ENCODE measurements at places on chromosomes 6 and 20.

- DNase-seq: no peak
Observed at GRCh38 chr6:154861825-154862224, 128.6 kb downstream of the SCAF8 start.

DNA sequence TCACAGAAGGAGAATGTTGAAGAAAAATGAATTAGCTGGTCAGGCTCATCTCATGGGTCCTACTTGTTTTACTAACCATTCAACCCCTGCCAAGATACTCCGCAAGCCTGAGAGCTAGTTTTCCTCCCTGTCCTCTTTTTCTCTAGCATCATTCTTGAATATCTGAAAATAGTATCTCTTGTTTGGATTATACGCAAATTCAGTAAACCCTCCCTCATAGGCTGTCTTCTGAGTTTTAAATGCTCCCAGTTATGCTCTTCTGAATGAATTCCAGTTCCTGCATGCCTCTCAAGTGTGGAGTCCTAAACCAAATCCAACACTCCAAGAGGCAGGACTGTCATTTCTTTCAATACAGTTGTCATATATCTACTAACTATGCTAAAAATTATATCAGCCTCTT is 99.6 kb downstream of the COL21A1 start:
- no peak for DNase-seq

- peak; percentile 67 for DNase-seq
Observed at GRCh38 chr6:85865420-85866369, 223.0 kb upstream of the SYNCRIP start.

GRCh38 chr6:147281895-147282565 is 77.8 kb downstream of the STXBP5 start:
- DNase-seq: no peak

DNA sequence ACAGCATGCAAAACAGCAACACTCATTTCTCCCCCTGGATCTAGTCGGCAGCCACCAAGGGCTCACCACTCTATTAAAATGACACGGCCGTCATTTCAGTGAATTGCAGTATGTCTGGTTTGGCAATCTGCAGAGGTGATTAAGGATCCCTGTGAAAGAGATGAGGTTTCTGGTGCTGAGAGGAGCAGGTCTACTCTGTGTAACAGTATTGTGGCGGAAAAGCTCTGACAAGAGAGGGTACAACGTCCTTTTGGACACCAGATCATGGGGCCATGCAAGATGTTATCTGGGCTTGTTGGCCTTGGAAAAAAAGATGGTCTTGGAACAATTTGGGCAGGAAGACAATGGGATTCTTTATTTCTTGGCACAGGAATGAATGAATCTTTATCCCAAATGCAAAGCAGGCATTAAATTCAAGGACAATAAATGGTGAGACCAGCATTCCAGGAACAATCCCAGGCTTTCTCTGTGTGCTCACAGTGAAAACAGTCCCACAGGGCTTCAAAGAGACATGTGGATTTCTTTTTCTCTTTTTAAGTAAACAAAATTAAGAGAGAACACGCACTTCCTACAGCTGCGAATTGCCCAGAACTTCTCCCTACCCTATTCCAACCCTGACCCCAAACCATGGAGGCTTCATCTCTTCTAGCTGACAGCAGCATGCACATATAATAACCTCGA is 33.7 kb upstream of the ADGRF1 start:
- no peak for DNase-seq

DNA sequence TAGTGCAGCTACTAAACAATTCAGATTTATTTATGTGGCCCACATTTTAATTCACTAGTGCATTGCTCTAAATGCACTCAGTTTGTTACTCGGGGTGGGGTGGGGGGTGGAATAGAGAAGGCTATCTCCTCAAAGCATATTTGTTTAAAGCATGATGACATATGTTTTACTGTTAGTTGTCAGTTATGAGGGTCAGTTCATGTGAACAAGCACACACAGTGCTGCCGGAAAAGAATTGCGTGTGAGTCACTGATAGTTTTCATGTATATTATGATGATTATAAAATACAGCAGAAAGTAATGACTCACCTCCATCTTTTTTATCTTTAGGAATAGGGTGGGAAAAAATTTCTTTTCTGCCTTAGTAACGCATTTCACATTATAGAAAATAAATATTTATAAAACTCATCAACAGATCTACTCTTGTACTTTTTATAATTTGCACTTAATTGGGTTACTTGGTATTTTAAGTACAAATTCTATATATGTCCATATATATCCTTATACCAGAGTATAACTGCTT is 42.2 kb upstream of the STXBP5 start:
- DNase-seq: no peak

GRCh38 chr6:6851059-6851948 is 256.5 kb upstream of the RREB1 start:
- DNase-seq: peak; percentile 96

DNA sequence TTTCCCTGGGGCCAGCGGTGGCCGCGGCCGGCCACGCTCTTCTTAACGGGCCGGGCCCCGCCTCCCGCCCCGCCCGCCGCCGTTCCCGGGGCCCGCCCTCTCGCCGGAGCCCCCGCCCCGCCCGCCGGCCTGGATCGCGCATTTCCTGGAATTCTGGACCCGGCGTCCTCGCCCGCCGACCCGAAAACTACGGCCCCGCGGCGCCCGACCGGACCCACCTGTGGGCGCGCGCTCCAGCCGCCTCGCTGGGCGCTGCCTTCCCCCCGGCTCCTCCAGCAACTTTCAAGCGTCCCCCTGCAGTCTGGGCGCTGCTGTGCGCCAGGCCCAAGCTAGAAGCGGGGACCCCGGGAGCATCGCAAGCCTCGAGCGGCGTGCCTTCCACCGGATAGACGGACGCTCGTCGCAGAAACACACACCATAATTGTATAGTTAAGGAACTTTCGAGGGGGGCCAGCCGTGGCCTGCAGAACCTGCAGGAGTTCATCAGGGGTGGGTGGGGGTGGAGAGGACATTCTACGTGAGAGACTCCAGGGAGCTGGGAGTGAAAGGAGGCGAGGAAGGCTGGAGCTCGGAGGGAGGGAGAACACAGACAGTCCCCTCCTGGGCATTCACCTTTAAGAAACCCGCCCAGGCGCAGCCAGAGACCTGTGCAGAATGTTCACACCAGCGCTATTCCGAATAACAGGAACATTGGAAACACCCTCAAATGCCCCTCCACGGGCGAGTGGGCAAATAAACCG is at the start of gene ADA:
Gene ADA (minus strand): TSS at position 16 of the 740 bp plus-strand sequence. CDS start 92 bp downstream, outside the sequence.
- peak; percentile 39 for DNase-seq

- no peak for DNase-seq
Observed at GRCh38 chr20:34986311-34987287, 30.9 kb downstream of the MYH7B start.

DNA sequence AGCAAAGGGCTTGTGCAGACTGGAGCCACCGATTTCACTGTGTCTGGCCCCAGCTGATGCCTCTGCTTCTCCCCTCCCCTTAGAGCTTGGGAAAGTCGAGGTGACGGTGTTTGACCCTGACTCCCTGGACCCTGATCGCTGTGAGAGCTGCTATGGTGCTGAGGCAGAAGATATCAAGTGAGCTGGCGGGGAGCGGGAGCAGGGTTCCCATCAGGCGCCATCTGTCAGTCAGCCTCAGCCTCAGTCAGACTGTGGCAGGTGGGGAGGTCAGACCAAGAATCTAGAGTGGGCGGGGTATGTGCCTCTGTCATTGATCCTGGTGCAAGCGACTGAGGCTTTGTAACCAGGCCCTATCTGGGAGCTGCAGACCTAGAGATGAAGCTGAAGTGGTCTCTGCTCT is 5.5 kb downstream of the ERGIC3 start:
- no peak for DNase-seq

- DNase-seq: peak; percentile 37
Observed at GRCh38 chr20:45254383-45255262, at the start of gene SLPI. Gene SLPI, minus strand, starts transcription at chr20:45254564. Its CDS starts 21 bp downstream, at chr20:45254543.

GRCh38 chr6:44514085-44514484 is 126.6 kb downstream of the CDC5L start:
- no peak for DNase-seq

GRCh38 chr20:57428324-57429158 is 37.3 kb downstream of the RBM38 start:
- no peak for DNase-seq

DNA sequence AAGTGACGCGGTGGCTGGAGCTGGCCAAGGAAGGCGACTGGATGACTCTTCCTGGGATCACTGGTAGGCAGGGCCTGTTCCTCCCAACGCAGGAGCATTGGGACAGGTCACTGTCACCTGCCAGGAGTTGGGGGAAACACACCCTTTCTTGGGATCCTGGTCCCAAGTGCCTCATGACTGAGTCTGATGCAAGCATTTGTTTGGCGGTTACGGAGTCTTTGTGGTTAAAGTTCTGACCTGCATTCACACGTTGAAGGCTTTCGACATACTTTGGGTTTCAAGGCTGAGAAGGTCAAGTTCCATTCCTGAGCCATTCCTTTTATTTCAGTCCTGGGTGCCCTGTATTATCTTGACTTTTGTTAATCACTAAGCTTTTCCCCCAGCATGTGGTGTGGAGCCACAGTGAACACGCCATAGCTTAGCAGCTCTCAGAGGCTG is 6.0 kb downstream of the PNLDC1 start:
- no peak for DNase-seq

DNA sequence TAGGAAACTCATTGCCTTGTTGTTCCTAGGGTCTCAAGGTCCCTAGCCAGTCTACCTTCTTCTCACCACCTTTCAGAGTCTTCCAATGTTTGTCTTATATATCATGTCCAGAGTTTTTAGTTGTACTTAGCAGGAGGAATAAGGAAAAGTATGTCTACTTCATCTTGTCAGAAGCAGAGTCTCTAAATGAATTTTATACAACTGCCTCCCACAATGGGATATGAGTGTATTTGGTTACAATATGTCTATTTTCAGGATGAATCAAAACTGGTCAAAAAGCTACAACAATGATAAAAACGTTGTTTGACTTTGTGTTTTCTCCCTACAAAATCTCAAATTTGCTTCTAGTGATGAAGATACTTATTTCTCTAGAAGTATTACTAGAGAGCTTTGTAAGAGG is 7.0 kb downstream of the GLO1 start:
- DNase-seq: no peak

GRCh38 chr6:134979142-134979541 is 29.2 kb upstream of the ALDH8A1 start:
- no peak for DNase-seq

GRCh38 chr6:30894381-30894780 is 10.1 kb downstream of the DDR1 start:
- no peak for DNase-seq
